Lung (tissue), 17 donors: ENCODE measurements at places on chromosomes 5 and 9. TPM values are rescaled to one million over a fixed set of nuclear protein-coding genes. Genes with fewer than 3 reads are reported as not detected.

The ZSWIM6 gene
- total RNA-seq: 18.3 TPM

DNA sequence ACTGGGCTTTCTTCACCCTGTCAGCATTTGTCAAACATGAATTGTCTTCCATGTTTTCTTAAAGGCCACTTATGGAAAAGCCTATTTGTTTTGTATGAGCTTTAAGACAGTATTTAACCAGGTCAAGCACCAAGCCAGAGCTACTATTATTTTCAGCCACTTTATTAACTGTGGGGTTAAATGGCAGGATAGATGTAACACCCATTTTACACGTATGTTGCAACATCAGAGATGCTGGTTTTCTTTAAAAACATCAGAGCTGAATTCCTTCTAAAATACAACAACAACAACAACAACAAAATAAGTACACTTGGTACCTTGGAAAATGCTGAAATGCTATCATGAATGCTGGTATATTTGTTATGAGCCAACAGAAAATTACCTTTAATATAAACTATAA lies 13.6 kb downstream of the ARRDC3 start:
- H3K36me3 ChIP-seq: peaks cover 31% of the 10 kb centered on the region
- peak overlapping the region; percentile 21 for H3K27ac ChIP-seq
- no peak overlapping the region for H3K4me3 ChIP-seq
- DNase-seq: no peak

The GTF2H2 gene
- 27.6 TPM for total RNA-seq

- DNase-seq: no peak
- no peaks in the 10 kb centered on the region for H3K4me1 ChIP-seq
- H3K27me3 ChIP-seq: no peaks in the 10 kb centered on the region
- no peak overlapping the region for H3K4me3 ChIP-seq
- no peaks in the 10 kb centered on the region for H3K36me3 ChIP-seq
- H3K27ac ChIP-seq: no peak overlapping the region
These were observed 257.5 kb upstream of the CDH18 start for GRCh38 chr5:20245432-20245974.

The COL15A1 gene
- total RNA-seq: 8.9 TPM

DNA sequence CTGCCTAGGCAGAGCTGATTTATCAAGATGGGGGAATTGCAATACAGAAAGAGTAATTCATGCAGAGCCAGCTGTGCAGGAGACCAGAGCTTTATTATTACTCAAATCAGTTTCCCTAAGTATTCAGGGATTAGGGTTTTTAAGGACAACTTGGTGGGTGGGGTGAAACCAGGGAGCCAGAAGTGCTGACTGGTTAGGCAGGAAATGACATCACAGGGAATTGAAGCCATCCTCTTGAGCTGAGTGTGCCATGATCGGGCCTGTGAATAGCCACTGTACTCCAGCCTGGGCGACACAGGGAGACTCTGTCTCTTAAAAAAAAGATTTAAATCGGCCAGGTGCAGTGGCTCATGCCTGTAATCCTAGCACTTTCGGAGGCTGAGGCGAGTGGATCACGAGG lies 45.3 kb upstream of the CDK5RAP2 start:
- H3K27ac ChIP-seq: no peak overlapping the region
- H3K4me1 ChIP-seq: no peaks in the 10 kb centered on the region
- no peaks in the 10 kb centered on the region for H3K27me3 ChIP-seq
- DNase-seq: no peak
- no peak overlapping the region for H3K4me3 ChIP-seq

DNA sequence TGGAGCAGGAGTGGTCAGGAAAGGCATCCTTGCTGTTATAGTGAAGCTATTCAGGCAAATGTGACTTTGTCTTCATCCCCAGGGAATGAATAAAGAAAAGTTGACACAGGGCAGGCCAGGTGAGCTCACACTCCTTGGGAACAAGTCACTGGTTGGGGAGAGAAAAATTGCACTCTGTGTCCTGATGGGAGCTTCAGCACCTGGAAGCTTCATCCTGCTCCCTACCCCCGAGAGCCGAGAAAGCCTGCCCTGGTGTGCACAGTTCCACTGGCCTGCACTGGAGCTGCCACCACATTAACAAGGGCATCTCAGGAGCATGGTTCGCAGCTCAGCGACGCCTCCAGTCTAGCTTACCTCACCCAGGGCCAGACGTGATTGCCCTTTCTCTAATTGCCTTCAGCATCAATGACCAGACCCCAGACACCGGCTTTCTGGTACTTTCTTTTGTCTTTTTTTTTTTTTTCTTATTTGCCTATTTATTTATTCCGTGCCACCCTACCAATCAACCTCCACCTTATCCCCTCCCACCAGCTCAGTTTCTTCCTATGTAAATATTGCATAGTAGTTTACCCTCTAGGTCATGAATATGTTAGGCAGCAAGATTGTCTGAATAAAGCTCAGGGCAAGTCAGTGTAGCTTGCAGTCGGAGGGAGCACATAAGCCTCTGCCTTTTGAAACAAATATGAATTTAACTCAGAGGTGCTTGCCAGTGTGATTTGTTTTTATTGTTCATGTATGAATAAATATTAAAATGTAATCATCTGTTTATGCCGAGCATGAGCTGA lies 87.4 kb downstream of the DOCK2 start:
- no peak for DNase-seq
- no peaks in the 10 kb centered on the region for H3K27me3 ChIP-seq
- no peak overlapping the region for H3K4me3 ChIP-seq

DNA sequence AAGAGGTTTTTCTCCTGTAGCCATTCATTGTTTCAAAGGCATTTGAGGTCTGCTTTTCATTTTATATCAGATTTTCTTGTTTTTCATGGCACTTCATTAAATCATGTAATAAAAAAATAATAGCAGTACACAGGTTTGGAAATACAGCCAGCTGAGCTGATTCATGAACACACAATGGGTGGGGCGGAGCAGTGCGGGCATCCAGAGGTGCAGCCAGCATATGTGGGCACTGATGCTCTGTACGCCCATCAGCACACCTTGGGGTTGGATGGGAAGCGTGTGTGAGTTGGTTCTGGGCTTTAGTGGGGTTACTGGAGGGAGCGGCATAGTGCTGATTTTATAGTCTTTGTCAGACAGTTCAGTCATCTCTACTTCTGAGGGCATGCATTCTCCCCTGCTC lies 54.2 kb upstream of the IRX4 start:
- no peaks in the 10 kb centered on the region for H3K36me3 ChIP-seq
- H3K4me1 ChIP-seq: no peaks in the 10 kb centered on the region
- no peak overlapping the region for H3K4me3 ChIP-seq
- no peak for DNase-seq
- H3K27me3 ChIP-seq: peaks cover 22% of the 10 kb centered on the region
- no peak overlapping the region for H3K27ac ChIP-seq

DNA sequence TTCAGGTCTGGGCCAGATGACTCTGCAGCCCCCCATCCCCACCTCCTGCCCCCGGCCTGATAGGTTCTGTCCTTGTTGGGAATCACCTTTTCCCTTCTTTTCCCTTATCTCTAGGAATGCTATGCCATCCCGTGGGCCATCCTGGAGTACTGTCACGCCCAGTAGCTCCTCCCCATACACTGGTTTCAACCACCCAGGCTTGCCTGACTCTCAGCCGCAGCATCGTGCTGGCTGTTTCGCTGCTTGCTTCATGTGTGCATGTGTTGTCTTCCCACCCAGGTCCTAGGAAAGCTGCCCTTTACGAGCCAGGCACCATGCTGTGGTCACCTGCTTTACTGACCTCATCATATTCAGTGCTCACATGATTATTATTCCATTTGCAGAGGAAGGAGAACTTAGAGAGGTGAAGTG lies 71.8 kb downstream of the ANGPTL2 start:
- no peaks in the 10 kb centered on the region for H3K27me3 ChIP-seq
- no peak overlapping the region for H3K4me3 ChIP-seq
- DNase-seq: no peak
- no peak overlapping the region for H3K27ac ChIP-seq
- H3K36me3 ChIP-seq: no peaks in the 10 kb centered on the region

The BTNL9 gene
- 73.1 TPM for total RNA-seq

DNA sequence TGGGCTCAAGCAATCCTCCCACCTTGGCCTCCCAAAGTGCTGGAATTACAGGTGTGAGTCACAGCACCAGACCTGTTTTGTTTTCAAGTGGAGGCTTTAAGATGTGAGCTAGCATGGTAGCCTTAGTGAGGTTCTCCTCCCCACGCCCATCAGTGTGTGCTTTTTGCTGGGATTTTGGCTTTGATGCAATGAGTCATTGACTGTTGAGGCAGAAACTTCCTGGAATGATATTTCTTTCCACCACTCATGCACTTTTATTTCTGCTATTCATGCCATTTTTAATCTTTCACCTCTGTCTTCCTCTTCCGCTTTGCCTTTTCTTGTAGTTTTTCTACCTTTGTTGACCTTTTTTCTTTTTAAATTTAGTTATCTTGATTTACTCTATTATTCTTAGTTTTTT lies 4.2 kb upstream of the NFIL3 start:
- no peak overlapping the region for H3K4me3 ChIP-seq
- H3K27me3 ChIP-seq: no peaks in the 10 kb centered on the region
- H3K4me1 ChIP-seq: no peaks in the 10 kb centered on the region
- no peaks in the 10 kb centered on the region for H3K36me3 ChIP-seq
- H3K27ac ChIP-seq: peak overlapping the region; percentile 49

DNA sequence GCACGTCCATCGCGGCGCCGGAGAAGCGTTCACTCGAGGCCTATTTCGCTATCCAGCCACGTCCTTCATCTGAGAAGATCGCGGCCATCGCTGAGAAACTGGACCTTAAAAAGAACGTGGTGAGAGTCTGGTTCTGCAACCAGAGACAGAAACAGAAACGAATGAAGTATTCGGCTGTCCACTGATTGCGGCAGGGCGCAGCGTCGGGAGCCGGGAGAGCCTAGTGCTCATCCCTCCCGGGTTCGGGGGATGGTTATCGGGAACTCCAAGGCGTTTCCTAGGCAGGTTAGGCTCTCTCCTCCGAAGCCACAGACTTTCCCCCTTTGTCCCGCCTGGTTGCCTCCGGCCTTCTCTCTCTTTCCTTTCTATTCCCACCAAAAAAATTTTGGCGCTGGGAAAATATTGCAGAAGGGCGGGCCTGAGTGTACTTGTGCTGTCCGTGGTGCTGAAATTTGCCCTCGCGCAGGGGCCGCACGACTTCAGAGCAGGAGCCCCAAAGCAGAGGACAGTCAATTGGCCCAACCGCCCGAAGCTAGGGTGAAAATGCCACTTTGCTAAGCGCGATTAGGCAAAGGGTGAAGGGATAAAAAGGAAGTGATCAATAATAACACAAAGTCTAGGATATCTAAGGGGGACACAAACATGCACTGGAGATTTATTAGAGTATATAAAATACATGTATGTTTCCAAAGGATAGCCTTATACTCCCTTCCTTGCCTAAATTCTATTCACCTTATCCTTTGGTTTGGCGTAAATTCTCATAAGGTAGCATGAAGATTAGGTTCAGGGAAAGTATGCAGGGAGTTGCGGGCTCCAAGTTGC lies 1.8 kb downstream of the POU4F3 start:
- H3K4me1 ChIP-seq: no peaks in the 10 kb centered on the region
- peak; percentile 90 for DNase-seq
- H3K4me3 ChIP-seq: no peak overlapping the region
- H3K27ac ChIP-seq: no peak overlapping the region

The HTR1A gene
- total RNA-seq: not detected

DNA sequence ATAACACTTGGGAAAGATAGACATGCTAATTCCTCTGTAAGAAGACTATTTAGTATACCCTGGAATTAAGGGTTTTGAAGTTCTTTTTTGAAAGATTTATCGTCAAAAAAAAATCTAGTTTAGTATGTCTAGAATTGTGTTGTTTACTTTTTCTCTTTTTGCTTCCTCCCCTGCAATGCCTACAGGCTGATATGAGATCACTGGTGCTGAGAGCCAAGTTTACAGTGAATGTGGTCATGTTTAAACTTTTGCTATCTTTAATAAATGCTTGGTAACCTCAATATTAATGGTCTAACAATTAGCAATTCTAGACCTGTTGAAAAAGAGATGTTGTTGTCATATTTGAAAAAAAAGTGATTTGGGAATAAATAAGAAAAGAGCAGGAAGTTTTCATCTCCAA lies 86.1 kb downstream of the CWC27 start:
- H3K27ac ChIP-seq: no peak overlapping the region
- H3K36me3 ChIP-seq: peaks cover 6% of the 10 kb centered on the region
- H3K4me3 ChIP-seq: no peak overlapping the region
- DNase-seq: no peak

- no peak for DNase-seq
- H3K27ac ChIP-seq: no peak overlapping the region
- H3K4me1 ChIP-seq: no peaks in the 10 kb centered on the region
- no peaks in the 10 kb centered on the region for H3K36me3 ChIP-seq
- no peaks in the 10 kb centered on the region for H3K27me3 ChIP-seq
These were observed 518.6 kb downstream of the CCDC171 start for GRCh38 chr9:16071400-16071799.

DNA sequence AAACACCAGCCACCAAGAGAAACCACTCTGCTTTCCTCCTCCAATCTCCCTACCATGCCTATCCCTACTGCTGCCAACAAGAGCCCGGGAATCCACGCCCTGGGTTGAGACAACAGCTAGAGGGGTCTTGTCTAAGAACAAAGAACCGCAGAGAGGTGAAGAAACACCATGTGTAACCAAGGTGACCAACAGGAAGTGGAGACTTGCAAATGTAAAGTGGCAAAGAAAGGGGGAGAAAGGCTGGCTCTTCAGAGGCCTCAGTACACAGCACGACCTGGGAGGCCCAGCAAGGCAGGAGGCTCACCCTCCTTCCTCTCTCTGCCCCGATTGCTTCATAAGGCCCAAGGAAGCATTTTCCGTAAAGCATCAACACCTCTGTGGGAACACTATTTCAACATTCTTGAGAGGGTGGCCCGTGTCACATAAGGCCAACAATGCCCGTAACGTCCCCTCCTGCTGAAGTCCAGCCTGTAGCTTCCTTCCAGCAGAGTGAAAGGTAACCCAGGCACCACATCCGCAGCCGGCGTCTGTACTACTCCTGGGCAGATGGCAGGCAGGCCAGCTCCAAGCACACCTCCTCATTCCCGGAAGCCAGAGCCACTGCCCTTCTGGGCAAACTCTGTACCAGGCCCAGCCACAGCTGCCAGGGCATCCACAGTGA lies 18.3 kb downstream of the CCNJL start:
- no peaks in the 10 kb centered on the region for H3K27me3 ChIP-seq
- H3K36me3 ChIP-seq: peaks cover 5% of the 10 kb centered on the region
- no peak overlapping the region for H3K27ac ChIP-seq
- no peaks in the 10 kb centered on the region for H3K4me1 ChIP-seq
- DNase-seq: peak; percentile 64
- H3K4me3 ChIP-seq: no peak overlapping the region

- H3K27ac ChIP-seq: no peak overlapping the region
- H3K4me1 ChIP-seq: no peaks in the 10 kb centered on the region
- no peak for DNase-seq
- H3K36me3 ChIP-seq: no peaks in the 10 kb centered on the region
- H3K4me3 ChIP-seq: no peak overlapping the region
- no peaks in the 10 kb centered on the region for H3K27me3 ChIP-seq
These were observed 520.0 kb upstream of the C9orf72 start for GRCh38 chr9:28092981-28093936.

- no peak overlapping the region for H3K27ac ChIP-seq
- no peaks in the 10 kb centered on the region for H3K36me3 ChIP-seq
- H3K4me3 ChIP-seq: no peak overlapping the region
- H3K27me3 ChIP-seq: no peaks in the 10 kb centered on the region
These were observed 199.3 kb upstream of the ADAMTSL1 start for GRCh38 chr9:18274693-18275092.

The NEUROG1 gene
- not detected for total RNA-seq

GRCh38 chr5:176408590-176408989 lies 7.7 kb downstream of the CLTB start:
- peaks cover 8% of the 10 kb centered on the region for H3K4me1 ChIP-seq
- H3K27me3 ChIP-seq: no peaks in the 10 kb centered on the region
- peaks cover 7% of the 10 kb centered on the region for H3K36me3 ChIP-seq
- no peak overlapping the region for H3K27ac ChIP-seq
- DNase-seq: no peak

The ZFP2 gene
- 1.5 TPM for total RNA-seq

- no peaks in the 10 kb centered on the region for H3K4me1 ChIP-seq
- no peak overlapping the region for H3K4me3 ChIP-seq
- H3K27ac ChIP-seq: no peak overlapping the region
- no peaks in the 10 kb centered on the region for H3K27me3 ChIP-seq
These were observed 148.0 kb upstream of the CDH12 start for GRCh38 chr5:23001120-23001519.
